Nasal cavity respiratory epithelium epithelial cell of viscerocranial mucosa (primary cell): ENCODE measurements at places on chromosomes 6 and 20. TPM values are rescaled to one million over a fixed set of nuclear protein-coding genes. Genes with fewer than 3 reads are reported as not detected.

WFDC12 gene
- total RNA-seq = 8.9 TPM in 1 of 2 replicates, not detected in the other

PLG gene
- not detected in 2 replicates for total RNA-seq

SNAI1 gene
- total RNA-seq = 0.07 TPM in 1 of 2 replicates, not detected in the other

HECA gene
- total RNA-seq = 32.0 and 34.5 TPM in 2 replicates

CLVS2 gene
- total RNA-seq = not detected in 2 replicates

OPN5 gene
- total RNA-seq = under 0.01 TPM in 1 of 2 replicates, not detected in the other

TAGAP gene
- total RNA-seq = 0.34 and 0.43 TPM in 2 replicates

DDRGK1 gene
- 43.7 and 45.3 TPM in 2 replicates for total RNA-seq

ATP6V1G2 gene
- 0.28 and 0.34 TPM in 2 replicates for total RNA-seq

PGC gene
- not detected in 2 replicates for total RNA-seq

DSP gene
- total RNA-seq = 657 and 1,323 TPM in 2 replicates

MCCD1 gene
- not detected in 2 replicates for total RNA-seq

OSBPL2 gene
- 48.9 and 67.8 TPM in 2 replicates for total RNA-seq

SLC32A1 gene
- not detected in 2 replicates for total RNA-seq

AIF1 gene
- not detected in 2 replicates for total RNA-seq

MUC21 gene
- 0.78 TPM in 1 of 2 replicates, not detected in the other for total RNA-seq

WFDC10A gene
- not detected in 2 replicates for total RNA-seq

BNIP5 gene
- total RNA-seq = not detected in 2 replicates

APMAP gene
- 111 and 161 TPM in 2 replicates for total RNA-seq

PRDM13 gene
- total RNA-seq = not detected in 2 replicates

GRIK2 gene
- 0.21 and 0.34 TPM in 2 replicates for total RNA-seq

DIDO1 gene
- total RNA-seq = 28.7 and 43.3 TPM in 2 replicates

IRAK1BP1 gene
- 2.1 and 5.6 TPM in 2 replicates for total RNA-seq

KHDC1L gene
- not detected in 2 replicates for total RNA-seq

FAM162B gene
- total RNA-seq = not detected in 2 replicates

PSORS1C1 gene
- total RNA-seq = 1.7 and 6.0 TPM in 2 replicates

GINS1 gene
- total RNA-seq = 2.2 and 2.4 TPM in 2 replicates

TMEM170B gene
- total RNA-seq = 0.34 and 0.43 TPM in 2 replicates

F13A1 gene
- total RNA-seq = not detected in 2 replicates

GRM4 gene
- 1.1 TPM in 1 of 2 replicates, not detected in the other for total RNA-seq

PRR18 gene
- under 0.01 TPM in 2 replicates for total RNA-seq

PCK1 gene
- not detected in 2 replicates for total RNA-seq

CCDC170 gene
- under 0.01 and 0.07 TPM in 2 replicates for total RNA-seq

FAM83C gene
- total RNA-seq = 0.93 and 1.7 TPM in 2 replicates

SPINT4 gene
- total RNA-seq = not detected in 2 replicates

PPP1R16B gene
- under 0.01 and 0.21 TPM in 2 replicates for total RNA-seq

LIN28B gene
- total RNA-seq = not detected in 2 replicates

TPD52L1 gene
- 229 and 324 TPM in 2 replicates for total RNA-seq

TTBK1 gene
- not detected in 2 replicates for total RNA-seq

CCM2L gene
- total RNA-seq = not detected in 2 replicates

STMND1 gene
- not detected in 2 replicates for total RNA-seq

KCNK16 gene
- total RNA-seq = not detected in 2 replicates

GLP1R gene
- not detected in 2 replicates for total RNA-seq

CRYBG1 gene
- 58.4 and 99.2 TPM in 2 replicates for total RNA-seq

POM121L2 gene
- under 0.01 TPM in 1 of 2 replicates, not detected in the other for total RNA-seq

TMEM244 gene
- not detected in 2 replicates for total RNA-seq
